Omental fat pad (tissue), 4 donors: ENCODE measurements at places on chromosomes 5 and 9. TPM values are rescaled to one million over a fixed set of nuclear protein-coding genes. Genes with fewer than 3 reads are reported as not detected.

GRCh38 chr9:27303219-27303618 lies 6.3 kb upstream of the EQTN start:
- no peak for DNase-seq

DNA sequence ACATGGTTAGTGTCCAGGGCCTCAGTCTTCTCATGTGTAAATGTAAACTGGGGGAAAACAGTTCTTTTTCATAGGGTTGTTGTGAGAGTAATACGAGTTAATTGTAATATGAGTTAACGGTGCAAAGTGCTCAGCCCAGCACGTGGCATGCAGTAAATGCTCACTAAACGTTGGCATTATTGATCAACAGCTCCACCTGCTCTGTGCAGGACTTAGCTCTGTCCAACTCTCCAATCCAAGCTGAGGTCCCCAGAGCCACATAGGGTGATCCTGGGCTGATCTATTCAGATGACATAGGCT lies 28.3 kb downstream of the SPOCK1 start:
- no peak for DNase-seq

Gene GARIN3
- not detected for total RNA-seq

Gene SMIM33
- not detected for total RNA-seq

Gene TMOD1
- total RNA-seq, result 23.6 TPM
